ENCODE measurements at places on chromosomes 6 and 20.

DNA sequence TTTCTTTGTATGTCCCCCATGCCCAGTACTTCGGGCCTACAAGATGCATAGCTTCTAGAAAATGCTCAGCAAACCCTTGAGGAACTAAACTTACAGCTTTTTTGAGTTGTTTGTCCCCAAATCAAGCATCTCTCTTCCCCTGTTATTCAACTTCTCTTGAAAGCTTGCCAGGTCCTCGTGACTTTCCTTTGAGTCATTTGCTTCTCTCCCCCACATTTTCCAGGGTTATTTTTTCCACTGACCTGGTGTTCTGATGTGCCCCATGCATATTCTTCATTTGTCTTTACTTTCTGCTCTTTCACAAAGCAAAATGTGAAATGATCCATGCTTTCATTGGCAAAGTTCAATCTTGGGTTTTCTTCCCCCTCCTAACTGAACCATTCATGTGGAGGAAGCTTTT, 204.8 kb downstream of the TFAP2A start:
- no peak for DNase-seq

DNA sequence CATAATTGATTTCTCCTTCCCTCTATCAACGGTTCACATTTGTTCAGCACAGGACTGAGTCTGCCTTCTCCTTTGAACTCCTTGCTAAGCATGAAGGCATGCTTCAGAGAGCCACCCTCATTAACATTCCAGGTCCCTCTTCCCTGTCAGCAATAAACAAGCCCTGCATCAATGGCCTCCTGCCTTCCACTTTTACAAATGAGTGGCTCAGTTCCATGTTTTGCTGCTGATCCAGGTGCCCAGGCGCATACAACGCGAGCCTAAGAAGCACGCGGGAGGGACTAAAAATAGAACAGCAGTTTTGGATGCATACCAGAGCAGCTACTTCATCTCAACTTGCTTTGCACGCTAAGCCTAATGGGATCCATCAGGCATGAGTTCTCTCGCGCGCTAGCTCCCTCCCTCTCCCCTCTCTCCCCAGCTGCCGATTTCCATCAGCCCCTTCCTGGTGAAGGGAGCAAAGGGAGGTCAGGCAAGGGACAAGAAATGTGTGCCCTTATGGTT, 53.4 kb downstream of the TRAF3IP2 start:
- DNase-seq: no peak

- no peak for DNase-seq
Measured at GRCh38 chr20:44703183-44703925, 11.8 kb upstream of the CCN5 start.

DNA sequence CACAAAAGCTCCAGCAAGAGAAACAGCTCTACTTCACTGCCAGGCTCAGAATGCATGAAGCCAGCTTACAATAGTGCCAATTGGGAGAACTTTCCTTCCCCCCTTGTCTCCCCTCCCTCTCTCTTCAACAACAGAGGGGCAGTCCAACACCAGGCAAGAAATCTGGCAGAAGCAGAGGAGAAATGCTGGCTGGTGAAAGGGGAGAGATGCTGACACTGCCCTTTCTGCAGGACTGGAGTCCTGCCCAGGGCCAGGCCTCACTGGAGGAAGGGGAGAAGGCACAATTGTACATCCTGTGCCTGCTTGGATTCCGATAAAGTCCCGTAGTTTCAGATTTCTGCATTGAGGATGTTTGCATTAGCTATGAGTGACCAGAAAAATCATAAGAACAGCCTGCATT, 148.6 kb downstream of the LRRC1 start:
- no peak for DNase-seq

- no peak for DNase-seq
Measured at GRCh38 chr6:152905551-152906299, 77.1 kb downstream of the FBXO5 start.

GRCh38 chr6:163572612-163573011, 158.1 kb downstream of the QKI start:
- DNase-seq: no peak

DNA sequence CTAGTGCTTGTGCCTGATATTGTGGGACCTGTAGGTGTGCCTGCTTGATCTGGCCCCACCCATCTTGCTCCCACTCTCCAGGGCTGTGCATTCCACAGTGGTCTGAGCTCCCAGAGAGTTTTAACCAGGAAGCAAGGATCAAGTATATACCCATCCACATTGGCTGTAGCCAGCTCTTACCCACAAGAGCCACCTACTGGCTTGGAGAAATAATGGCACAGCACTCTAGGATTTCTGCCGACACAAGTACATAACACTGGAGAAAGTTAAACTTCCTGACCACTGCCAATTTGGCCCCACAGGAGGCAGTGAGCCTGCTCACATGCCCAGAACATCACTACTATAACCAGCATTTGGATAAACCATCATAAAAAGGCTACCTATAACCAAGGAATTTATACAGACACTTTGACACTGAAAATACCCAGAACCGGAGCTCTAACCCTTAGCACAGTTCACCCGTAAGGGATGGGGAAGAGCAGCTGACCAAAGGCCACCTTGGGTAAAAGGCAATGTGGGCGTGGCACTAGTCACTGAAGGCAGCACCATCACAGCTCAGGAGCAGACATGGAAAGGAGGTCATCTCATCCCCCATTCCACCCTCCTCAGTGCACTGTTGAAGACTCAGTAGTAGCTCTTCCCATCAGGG, 440.4 kb downstream of the BTBD3 start:
- no peak for DNase-seq

DNA sequence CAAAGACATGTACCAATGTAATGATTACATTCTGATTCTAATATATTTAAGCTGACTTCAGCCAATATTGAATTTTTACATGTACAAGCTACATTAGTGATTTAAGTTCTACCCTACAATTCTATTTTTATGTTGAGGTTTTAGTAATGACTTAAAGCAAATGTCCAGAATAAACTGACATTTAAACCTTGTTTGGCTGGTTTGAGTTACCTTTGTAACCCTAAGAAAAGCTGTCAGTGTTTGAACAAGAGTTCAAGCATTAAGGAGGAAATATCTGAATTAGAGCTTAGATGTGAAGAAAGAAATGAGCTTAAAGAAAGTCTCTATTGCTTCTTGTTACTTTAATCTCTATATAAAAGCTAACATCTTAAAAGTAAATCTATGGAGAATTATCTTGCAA, 710.6 kb upstream of the EPHA7 start:
- no peak for DNase-seq

DNA sequence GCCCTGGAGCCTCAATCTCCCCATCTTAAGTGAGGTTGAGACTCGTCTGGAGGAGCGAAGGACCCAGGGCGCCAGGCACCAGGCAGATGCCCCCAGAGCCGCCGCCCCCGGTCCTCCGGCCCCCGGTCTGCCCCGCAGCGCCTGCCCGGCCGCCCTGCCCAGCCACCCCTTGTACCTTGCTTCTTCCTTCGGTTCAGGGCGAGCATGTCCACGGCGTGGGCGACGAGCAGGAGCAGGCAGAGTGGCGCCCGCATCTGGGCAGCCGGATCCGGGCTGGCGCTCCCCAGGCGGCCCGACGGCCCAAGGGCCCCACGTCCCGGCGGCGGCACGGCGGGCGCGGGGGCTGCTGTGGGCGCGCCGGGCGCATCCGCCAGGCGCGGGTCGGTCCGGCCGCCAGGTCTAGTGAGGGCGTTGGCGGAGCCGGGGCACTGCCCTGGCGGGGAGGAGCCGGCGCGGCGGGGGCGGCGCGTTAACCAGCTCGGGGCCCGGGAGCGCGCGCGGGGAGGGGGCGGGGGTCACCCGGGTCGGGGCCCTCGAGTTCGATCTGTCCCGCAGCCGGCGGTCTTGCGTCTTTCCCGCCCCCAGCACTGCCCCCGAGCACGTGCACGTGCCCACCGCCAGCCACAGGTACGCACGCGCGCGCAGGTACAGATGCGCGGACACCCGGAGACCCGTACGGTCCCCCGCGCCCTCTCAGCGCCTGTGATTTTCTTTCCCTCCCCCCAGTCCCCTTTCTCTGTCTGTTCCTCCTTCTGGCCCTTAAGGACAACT, at the start of gene RSPO4:
TSS of gene RSPO4 (minus strand) at position 401 of the 771 bp plus-strand sequence. CDS start at position 254, 147 bp downstream.
- no peak for DNase-seq

DNA sequence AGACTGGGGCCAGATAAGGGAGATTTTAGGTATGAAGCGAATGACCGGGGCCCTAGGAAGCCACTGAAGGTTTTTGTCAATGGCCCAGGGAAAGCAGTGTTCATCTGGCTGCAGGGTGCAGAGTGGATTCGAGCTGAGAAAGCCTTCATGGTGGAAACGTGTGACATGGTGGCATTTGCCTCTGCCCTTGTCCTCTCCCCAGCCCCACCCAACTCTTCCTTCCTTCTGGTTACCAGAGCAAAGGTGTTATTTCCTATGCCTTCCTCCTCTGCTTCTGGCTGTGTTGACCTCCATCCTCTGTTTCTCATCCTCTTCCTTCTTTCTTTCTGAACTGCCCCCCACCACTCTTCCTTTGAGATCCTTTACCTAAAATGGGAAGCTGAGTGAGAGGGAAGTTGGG, 195.1 kb upstream of the SUPT3H start:
- no peak for DNase-seq

GRCh38 chr20:10603378-10603777, 70.4 kb downstream of the JAG1 start:
- no peak for DNase-seq

GRCh38 chr6:106360989-106361430, 493 bp downstream of the CRYBG1 start:
- DNase-seq: no peak

DNA sequence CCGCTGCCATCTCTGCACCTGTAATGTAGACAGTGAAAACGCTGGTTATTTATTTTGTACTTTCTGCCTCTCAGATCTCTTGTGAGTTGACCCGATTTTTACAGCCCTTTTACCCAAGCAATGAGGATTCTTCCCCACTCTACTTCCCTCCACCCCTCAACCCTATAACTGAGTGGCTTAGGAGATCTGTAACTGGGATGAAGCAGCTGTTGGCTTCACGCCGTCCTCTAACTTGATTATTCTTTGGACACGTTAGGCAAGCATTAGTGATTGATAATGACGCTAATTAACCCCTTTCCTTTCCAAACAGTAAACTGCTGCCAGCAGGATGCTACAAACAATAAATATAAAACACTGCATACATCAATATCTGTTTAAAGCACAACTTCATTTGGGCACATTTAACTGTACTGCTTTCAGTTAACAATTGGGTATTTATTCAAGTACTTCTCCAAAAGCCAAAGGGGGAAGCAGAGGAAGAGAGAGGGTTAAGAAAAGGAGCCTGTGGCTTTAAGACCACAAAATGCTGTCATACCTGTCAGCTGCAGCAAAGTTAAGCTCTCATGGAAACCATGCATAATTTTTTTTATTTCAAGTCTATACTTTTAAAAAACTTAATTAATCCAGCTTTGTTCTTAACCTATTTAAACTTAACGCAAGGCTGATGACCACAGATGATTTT, 21.2 kb downstream of the TFAP2A start:
- DNase-seq: no peak

DNA sequence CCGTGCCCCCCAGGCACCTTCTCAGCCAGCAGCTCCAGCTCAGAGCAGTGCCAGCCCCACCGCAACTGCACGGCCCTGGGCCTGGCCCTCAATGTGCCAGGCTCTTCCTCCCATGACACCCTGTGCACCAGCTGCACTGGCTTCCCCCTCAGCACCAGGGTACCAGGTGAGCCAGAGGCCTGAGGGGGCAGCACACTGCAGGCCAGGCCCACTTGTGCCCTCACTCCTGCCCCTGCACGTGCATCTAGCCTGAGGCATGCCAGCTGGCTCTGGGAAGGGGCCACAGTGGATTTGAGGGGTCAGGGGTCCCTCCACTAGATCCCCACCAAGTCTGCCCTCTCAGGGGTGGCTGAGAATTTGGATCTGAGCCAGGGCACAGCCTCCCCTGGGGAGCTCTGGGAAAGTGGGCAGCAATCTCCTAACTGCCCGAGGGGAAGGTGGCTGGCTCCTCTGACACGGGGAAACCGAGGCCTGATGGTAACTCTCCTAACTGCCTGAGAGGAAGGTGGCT, 960 bp downstream of the TNFRSF6B start:
- DNase-seq: no peak
